Urinary bladder (tissue), 4 donors: ENCODE measurements at places on chromosomes 5 and 9. TPM values are rescaled to one million over a fixed set of nuclear protein-coding genes. Genes with fewer than 3 reads are reported as not detected.

The TAF11L6 gene
- not detected for polyA plus RNA-seq

The LECT2 gene
- polyA plus RNA-seq = not detected

The KYAT1 gene
- polyA plus RNA-seq = 7.8 TPM

The COL23A1 gene
- 0.87 TPM for polyA plus RNA-seq

The DPYSL3 gene
- 287 TPM for polyA plus RNA-seq

The C9orf153 gene
- not detected for polyA plus RNA-seq

The DIRAS2 gene
- 0.05 TPM for polyA plus RNA-seq

The CNTFR gene
- polyA plus RNA-seq = 11.5 TPM

The SCGB3A2 gene
- not detected for polyA plus RNA-seq

The TAS2R1 gene
- not detected for polyA plus RNA-seq

The SLC34A3 gene
- 0.05 TPM for polyA plus RNA-seq

The CCNJL gene
- polyA plus RNA-seq = 2.0 TPM

The FGF18 gene
- polyA plus RNA-seq = 1.4 TPM

The DIPK1B gene
- polyA plus RNA-seq = 18.9 TPM

The FCN2 gene
- 0.37 TPM for polyA plus RNA-seq

The DBH gene
- 0.98 TPM for polyA plus RNA-seq

The SOHLH1 gene
- not detected for polyA plus RNA-seq

The CDKN2B-AS1 gene
- 0.22 TPM for polyA plus RNA-seq
